ENCODE measurements at places on chromosomes 16 and 17.
A peak's percentile ranks its signal among the peaks of the same experiment; 100 is the strongest.

GRCh38 chr17:75047398-75048098 is 523 bp downstream of the KCTD2 start:
- DNase-seq, result peak; percentile 19

DNA sequence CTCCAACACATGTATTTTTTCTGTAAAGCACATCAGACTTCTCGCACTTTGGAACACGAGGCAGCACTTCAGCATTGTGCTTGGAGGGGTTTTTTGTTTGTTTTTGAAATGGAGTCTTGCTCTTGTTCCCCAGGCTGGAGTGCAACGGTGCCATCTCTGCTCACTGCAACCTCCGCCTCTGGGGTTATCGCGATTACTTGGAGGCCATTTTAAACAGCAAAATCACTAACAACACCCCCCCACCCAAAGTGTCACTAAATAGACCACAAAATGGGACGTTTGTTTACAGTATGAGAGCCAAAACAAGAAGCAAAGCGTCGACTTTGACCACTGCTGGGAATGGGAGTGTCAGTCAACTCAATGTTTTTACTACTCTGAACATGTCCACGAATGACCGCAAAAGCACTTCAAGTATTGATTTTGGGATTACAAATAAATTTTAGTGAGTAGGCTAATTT is 9.0 kb upstream of the C16orf87 start:
- no peak for DNase-seq

GRCh38 chr16:57479976-57480753 is 6.1 kb downstream of the DOK4 start:
- DNase-seq, result no peak

- no peak for DNase-seq
Observed at GRCh38 chr17:35406568-35406967, 25.7 kb downstream of the SLFN12 start.

DNA sequence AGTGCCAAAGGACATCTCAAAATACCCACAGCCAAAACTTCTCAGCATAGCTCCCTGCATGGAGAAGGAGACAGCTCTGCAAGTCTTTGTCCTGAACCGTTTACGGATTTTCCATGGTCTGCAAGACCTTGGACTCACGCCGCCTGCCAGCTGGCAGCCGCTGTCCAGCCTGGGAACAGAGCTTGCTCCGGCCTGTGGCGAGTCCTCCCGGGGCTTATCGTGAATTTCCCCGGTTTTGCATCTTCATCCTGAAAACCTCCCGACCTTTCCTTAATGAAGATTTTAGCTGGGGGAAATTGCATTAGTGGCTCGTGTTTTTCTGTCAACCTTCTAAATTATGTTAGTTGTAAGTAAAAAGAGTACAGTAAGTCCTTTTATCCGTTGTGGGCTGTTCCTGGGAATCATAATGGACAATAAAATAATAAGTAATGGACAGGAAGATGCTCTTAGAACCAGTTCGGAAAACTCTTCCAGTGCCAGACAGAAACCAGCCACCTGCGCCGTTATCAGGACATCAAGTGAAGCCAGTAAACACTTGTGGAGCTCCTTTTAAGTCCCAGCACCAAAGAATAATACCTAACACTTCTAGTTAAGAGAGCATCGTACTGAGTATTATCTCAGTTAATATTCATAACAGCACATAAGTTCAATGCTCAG is 112.4 kb upstream of the NOL11 start:
- DNase-seq, result no peak

- DNase-seq, result peak; percentile 56
Observed at GRCh38 chr17:60524463-60525327, 1.3 kb downstream of the APPBP2 start.

DNA sequence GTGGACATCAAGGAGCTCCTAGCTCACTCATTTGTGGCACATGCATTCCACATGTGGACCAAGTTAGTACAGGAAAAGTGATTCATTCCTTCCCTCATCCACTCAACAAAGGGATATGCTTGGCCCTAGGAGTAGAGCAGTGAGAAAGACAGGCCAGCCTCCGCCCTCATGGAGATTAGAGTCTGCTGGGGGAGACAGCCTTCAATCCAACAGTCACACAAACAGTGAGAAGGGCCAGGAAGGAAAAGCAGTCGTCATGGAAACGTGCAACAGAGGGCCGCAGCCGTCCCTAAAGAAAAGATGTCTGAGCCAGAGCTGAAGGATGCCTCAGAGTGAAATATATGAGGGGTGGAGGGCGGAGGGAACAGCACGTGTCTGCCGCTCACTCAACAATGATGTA is 109.9 kb downstream of the VPS53 start:
- peak; percentile 47 for DNase-seq

- no peak for DNase-seq
Observed at GRCh38 chr17:80803451-80804428, 187.9 kb upstream of the CHMP6 start.

DNA sequence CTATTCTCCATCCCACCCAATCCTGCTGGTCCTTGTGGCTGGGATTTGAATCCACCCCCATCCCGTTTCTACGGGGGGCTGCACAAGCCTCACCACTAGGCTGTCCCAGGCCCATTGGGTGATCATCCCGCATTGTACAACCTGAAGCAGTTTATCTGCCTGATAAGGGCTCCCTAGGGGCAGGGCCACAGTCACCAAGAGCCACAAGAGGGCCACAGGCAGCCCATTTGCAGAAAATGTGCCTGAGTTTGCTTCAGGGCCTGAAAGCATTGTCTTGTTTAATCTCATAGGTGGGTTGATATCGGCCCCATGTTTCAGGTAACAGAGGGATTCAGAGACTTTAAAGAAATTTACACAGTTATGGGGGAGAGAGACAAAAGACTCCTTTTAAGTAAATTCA is 245.0 kb downstream of the CPPED1 start:
- no peak for DNase-seq

All from endothelial cell of umbilical vein (primary cell).